ENCODE measurements at places on chromosomes 1 and 21. TPM values are rescaled to one million over a fixed set of nuclear protein-coding genes. Genes with fewer than 3 reads are reported as not detected.

The MORC3 gene
- 32.6 TPM for total RNA-seq

DNA sequence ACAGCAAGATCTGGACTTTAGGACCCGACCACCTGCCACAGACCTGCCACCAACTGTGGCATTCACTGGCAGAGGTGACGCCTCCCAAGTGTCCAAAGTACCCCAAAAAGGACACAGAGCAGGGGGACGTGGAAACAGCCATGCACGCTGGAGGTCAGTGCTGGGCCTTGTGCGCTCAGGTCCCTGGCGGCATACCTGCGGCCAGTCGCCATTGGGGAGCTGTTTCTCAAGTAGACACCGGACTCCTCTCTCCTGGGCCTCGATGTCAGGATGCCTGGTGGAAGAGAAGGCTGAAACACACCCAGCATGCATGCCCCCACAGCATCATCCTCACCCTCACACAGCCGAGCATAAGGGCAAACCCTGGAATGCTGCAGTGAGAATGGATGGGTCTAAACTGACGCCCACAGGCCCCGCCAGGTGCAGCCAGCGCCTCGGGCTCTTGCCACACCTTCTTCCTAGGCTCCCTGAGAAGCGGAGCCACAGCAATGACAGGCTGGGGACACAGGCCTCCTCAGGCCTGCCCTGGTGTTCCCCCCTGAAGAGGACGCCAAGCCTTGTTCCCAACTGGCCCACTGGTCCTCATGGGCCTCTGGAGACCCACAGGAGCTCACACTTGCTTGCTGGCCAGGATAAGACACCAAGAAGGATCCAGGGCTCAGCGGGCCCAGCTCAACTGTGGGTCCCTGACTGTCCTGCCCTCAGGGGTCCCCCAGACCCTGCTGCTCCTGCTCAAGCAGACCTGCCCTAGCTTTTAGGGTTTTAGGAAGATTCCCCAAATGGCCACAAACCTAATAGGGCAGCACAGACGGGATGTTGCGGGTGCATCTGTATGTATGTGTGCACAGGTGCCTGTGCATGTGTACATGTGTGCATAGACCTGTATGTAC, 7.7 kb upstream of the SPATC1L start:
- no peak for DNase-seq

- no peak for DNase-seq
Observed at GRCh38 chr1:64572222-64572900, 102.4 kb downstream of the CACHD1 start.

DNA sequence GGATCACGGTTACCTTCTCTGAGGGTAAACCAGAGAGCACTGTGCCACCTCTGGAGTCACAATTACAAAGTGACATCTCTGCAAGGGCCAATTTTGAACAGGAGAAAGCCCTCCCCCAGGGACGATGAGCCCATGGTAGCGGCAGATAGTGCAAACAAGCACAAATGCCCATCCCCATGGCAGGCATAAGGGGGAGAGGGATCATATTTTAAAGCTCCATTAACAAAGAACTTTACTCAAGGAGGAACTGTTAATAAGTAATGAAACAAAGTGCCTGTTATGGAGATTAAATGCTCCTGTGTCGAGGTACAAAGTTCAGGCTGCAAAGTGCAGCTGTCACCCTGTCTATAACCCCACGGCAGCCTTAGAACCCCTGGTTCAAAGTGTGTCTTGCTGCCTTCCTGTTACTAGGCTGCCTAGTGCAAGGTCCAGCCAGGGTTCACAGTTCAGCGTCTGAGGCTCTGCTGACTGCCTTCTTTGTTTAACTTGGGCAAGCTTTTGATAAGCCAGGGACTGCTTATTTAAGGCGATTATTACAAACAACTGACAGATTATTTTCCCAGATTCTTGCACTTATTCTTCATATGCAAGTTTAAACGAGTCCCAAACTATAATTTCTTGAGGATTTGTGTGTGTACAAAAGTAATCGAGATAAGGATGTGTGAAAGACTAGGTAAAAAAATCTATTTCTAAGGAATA, 75.7 kb upstream of the NRIP1 start:
- no peak for DNase-seq

DNA sequence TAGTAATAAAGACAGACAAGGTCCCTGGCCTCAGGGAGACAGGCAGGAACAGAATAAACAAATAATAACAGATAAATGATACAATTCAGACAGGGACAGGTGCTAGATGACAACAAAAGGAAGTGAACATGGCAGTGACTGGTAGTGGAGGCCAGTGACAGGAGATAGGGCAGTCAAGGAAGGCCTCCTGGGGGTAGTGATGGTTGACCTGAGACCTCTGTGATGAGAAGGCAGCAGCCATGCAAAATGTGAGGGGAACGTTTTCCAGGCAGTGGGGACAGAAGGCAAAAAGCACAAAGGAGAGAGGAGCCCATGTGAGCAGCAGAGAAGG, 18.5 kb downstream of the OPTC start:
- no peak for DNase-seq

- DNase-seq, result no peak
Observed at GRCh38 chr1:109208394-109208793, 5.3 kb upstream of the SARS1 start.

GRCh38 chr1:86239894-86240293, 83.3 kb upstream of the COL24A1 start:
- no peak for DNase-seq

The NRDC gene
- 163 TPM for total RNA-seq

DNA sequence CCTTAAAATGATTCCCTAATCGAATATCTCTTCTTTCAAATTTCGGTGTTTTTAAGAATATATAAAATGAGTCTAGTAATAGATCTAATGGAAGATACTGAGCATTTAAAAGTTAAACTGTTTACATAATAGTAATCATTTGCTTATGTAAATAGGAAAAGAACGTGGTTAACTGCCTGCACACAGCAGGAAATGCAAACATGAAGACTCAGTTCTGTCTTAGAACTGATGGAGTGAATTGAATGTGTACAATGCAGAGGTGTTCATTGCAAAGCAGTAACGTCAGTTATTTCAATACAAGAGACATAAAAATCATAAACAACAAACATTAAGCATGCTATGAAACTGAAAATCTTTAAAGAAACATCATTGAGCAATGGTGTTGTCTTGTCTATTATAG, 359.4 kb upstream of the ADAMTS5 start:
- DNase-seq, result no peak

The POGK gene
- 43.0 TPM for total RNA-seq

DNA sequence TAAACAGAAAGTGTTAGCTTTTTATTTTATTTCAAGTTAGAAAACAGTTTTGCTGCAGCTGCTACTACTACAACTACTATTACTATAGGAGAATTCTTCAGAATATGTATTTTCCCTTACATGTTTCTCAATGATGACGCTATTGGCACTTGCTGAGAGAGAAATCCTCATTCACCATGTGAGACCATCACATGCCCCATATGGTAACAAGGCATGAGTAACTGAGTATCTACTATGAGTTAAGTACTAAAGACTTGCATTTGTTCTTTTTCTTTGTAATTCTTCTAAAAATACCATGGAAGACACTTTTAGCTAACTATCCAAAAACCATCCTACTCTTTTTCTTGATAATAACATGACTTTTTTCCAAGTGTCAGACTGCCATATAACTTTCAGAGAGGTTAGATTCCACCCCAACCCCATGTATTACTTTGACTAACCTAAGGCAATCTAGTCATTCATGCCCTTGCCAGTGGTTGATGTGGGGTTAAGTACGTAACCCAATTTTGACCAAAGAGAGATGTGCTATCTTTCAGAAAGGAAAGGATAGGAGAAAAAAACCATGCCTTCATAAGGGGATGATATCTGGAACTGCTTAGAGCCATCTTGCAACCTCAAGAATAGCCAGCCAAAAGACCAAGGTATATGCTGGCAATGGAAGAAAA, 42.9 kb downstream of the COP1 start:
- peak; percentile 22 for DNase-seq

All from activated naive CD4-positive, alpha-beta T cell treated with anti-CD3 and anti-CD28 coated beads, Interleukin-2, amount 50 U/mL, for 72 hours (primary cell).